ENCODE measurements at places on chromosomes 1 and 21.

DNA sequence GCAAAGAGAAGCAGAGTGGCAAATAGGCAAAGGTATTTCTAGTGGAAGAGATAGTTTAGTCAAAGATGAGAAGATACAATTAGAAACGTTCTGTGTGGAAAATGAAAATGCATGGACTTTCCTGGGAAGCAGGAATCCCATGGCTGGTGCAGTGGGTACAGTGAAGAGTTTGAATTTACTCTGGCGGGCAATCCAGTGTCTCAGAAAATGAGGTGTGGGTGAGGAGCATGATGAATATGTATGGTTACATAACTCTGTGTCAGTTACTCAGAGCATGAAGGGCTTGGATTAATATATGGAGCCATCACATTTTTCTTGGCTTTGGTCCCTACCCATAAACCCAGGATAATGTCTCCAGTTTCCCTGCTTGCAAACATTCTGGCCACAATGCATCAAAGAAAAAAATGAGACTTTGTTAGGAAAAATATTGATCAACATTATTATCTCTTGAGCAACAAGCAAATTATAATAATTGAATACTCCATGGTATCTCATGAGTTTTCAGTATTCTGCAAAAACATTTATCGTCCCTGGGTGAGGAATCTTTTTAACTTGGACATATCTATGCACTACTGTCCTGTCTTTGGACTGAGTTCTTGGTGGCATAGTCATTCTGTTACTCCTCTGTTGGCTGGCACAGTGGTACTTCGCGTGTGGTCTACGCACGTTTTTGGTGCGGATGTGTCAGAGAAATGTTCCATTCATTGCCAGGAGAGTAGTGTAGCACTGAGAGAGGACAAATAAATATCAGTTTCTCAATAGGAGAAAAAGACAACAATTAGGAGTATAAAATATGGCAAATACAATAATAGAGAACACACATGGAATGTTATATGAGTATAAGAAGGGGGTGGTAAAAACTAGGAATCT, 173.7 kb upstream of the C1orf105 start:
- DNase-seq, result no peak

DNA sequence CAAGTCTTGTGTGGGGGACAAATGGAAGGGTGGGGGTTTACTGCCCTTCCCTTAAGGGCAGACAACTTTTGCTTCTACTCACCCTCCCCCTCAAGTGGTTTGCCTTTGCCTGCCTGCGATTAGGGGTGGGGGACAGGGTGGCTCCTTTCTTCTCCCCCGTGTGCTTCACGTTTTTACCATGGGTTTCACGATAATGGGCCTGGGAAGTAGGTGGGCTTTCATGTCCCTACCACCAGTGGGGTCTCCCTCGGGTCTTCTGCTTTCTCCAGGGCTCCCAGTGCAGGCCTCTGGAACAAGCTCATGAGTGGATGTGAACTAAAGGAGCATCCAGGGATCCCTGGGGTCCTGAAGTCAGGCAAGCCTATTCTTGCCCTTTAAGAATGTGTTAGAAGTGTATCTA, 21.6 kb downstream of the UTP25 start:
- no peak for DNase-seq

DNA sequence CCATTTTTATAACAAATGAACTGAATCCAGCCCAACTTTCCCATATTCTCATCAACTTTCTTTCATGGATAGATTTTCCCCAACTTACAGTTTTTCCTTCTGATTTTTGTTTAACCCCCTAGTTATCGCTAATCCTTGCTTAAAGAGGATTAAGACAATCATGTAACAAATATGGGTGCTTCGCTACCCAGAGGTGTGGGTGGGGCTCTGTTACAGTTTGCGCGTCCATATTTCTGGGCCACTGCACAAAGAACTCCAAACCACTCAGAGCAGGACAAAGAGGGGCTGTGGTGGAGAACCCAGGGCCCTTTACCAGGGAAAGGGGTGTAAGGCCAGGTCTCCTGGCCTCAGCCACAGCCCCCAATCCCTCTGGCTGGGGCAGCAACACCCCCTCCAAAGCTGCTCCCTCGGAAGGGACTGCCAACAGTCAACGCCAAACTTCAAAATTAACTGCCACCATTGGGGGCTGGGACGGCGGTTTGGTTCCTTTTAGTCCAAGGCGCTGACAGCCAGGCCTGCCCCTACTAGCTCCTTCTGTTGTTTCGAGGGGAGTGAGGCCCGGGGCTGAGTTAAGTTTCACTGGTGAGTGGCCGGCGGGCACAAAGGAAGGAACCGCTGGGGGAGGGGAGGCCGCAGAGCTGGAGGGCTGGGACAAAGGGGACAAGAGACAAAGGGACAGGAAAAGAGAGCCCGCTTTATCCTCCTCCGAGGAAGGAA, 27.9 kb downstream of the SSBP3 start:
- no peak for DNase-seq

DNA sequence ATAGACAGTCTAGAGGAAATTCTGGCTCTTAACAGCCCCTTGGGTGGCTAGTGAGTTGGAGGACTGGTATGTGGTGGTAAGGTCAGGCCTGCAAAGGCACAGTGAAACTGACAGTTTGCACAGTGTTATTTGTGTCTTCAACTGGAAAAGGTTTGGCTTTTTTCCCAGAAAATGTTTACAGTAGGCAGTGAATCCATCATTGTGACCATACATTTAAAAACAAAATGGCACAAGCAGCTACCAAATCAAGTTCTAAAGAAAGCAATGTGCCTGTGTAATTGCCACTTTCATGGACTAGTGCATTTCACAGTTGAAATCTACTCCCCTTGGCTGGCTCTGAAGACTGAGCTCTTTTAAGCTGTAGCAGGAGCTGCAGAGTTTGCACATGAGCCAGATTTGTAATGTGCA, 24.8 kb downstream of the ATPAF1 start:
- DNase-seq, result peak; percentile 83
